ENCODE measurements at places on chromosomes 12 and 14.

DNA sequence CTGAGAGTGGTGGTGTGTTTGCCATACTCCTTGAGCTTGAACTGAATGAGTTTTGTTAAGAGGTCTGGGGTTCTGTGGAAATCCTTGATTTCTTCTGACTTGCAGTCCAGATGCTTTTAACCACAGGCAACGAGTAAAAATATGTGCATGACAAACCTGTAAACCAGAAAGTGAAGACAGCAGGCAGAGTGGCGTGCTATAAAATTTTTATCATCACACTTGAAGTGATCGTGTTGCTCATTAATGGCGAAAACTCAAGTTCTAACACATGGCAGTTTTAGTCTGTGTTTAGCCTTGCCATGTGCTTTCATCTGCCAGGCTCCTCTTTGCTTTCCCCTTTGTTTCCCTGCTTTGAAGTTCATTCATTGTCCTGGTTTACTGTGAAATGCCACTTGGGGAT is 28.0 kb downstream of the TXNRD1 start:
- DNase-seq, result no peak

- DNase-seq, result no peak
These were observed 79.1 kb upstream of the LMO3 start for GRCh38 chr12:16685107-16685506.

DNA sequence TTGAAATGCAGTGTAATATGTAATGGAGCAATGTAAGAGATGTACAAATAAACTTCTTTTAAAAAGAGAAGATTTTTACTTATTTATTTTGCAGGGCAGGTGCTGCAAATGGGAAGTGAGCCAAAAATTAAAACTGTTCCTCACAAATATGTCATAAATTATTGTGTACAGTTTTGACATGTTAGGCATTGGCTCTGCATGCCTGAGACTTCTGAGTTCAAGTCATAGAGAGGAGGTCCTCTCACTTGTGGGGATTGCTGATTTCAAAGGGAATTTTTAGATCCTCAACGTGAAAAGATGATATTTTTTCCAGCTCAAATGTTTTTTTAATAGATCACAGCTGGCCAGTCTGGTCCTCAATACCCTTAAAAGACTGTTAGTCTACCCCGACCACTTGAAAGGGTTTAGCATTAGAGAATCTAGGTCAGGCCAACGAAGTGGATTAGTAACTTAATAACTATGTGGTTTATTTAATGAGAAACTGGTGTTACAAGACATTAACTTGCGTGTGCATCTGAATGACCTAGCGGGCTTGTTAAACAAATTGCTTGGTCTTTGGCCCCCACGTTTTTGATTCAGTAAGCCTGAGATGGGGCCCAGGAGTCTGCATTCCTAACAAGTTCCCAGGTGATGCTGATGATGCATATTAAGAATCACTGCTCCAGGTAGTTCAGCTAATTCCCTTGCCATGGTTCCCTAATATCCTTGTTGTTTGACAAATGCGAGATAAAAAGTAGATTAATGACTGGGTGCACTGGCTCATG is 30.9 kb upstream of the WDR89 start:
- no peak for DNase-seq

- no peak for DNase-seq
These were observed 49.8 kb downstream of the NOC4L start for GRCh38 chr12:132194056-132194455.

GRCh38 chr14:104719343-104719742 is 4.7 kb upstream of the ADSS1 start:
- no peak for DNase-seq

DNA sequence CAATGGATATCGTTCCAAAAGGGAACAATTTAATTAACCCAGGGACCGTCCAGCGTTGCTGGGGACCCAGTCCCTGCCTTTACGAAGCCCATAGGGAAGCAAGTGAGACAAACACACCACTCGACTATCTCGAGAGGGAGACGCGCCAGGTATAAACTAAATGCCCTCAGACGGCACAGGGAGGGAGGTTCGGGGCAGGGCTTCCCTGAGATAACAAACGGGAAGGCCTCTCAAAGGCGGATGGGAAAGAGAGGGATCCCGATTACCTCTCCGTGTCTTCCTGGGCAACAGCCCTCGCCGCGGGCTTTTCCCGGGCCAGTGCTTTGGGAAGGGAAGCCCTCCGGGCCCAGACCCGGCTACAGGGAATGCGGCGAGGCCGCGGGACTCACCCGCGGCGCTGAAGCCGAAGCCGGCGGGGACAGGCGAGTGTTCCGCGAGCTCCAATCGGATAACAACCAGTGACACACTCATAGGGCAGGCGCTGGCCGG is 390 bp downstream of the BRAP start:
- no peak for DNase-seq

GRCh38 chr12:65084579-65084978 is 36.5 kb downstream of the WIF1 start:
- no peak for DNase-seq

DNA sequence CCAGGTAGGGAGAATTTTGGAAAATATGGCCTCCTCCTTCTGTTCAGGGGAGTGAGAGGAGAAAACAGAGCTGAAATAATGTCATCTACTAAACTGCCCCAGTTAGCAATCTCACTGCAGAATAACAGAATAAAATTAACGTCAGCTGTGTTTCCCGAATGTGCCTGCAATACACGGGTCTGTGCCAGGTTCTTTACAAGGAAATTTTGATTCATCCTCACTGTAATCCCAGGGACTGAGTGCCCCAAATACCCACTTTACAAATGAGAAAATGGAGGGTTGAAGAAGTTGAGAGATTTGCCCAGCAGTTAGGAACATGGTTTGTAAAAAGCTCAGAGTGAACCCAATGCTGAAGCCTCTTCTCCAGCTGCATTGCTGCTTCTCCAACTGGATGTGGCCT is 21.3 kb upstream of the SERPINA6 start:
- no peak for DNase-seq

DNA sequence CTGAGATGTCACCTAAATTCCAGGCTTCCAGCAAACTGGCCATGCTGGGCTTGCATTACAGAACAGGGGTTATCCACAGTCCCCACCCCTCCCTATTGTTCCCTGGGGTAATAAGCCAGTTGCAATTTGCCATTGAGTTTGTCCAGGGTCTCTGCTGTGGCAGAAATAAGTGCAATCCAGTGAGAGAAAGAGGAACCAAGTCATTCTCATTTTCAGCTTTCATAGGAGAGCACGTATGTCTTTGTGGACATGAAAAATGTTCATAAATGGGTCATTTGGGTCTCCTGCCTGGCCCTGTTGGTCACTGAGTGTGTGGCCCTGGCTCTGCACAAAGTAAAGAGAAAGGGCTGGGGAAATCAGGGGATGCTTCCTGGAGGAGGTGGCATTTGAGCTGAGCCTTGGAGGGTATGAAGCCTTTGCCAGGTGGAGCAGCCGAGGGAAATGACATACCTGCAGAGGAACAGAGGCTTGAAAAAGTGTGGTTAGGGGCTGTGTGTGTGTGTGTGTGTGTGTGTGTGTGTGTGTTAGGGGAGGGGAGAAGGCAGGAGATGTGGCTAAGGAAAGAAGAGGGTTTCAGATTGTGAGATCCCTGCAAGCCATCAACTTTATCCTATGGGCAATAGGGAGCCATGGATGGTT is 29.3 kb downstream of the CMKLR1 start:
- DNase-seq, result no peak

DNA sequence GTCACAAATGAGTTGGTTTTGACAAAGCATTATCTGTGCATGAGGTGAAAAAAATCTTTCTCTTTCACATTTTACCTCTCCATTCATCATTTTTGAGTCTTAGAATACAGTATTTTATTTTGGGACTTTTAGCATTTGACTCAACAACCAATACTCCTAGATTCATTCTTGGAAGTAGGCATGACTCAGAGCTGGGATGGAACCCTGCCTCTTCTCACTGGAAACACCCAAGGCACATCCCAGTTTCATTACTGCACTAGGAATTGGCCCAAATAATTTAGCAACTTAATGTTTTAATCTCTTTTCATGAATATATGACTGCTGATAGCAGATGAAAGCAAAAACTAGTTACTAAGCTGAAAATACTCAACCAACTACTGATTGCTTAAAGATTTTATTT is 3.3 kb upstream of the PDZRN4 start:
- DNase-seq, result no peak

GRCh38 chr12:124680863-124681778 is 113.7 kb upstream of the NCOR2 start:
- DNase-seq, result no peak

- DNase-seq, result no peak
These were observed 55.1 kb downstream of the CALM1 start for GRCh38 chr14:90451961-90452360.

DNA sequence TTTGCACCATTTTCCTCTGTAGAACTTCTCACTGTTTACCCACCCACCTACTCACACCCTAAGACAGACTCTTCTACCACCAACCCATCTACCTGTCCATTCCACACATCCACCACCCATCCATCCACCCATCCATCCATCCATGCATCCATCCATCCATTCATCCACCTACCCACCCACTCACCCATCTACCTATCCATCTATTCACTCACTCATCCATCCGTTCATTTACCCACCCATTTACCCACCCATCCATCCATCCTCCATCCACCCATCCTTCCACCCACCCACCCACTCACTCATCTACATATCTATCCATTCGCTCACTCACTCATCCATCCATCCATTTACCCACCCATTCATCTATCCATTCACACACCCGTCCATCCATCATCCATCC is 15.1 kb downstream of the PLBD2 start:
- DNase-seq, result no peak

- peak; percentile 0 for DNase-seq
These were observed 78.7 kb downstream of the PPM1A start for GRCh38 chr14:60327447-60328331.

- no peak for DNase-seq
These were observed 356.9 kb upstream of the STXBP6 start for GRCh38 chr14:25406818-25407217.

DNA sequence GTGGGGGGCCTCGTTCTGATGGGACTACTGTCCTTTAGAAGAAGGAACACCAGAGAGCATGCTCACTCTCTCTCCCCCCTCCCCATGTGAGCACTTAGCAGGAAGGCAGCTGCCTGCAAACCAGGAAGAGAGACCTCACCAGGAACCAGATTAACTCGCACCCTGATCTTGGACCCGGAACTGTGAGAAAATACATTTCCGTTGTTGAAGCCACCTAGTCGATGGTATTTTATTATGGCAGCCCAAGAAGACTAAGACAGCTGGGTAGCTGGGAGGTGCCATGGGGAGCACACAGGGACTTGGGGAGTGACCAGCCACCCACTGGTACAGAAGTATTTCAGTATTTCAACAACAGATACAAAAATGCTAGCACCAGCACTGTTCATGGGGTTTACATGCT is 59.0 kb downstream of the VCPKMT start:
- DNase-seq, result no peak

DNA sequence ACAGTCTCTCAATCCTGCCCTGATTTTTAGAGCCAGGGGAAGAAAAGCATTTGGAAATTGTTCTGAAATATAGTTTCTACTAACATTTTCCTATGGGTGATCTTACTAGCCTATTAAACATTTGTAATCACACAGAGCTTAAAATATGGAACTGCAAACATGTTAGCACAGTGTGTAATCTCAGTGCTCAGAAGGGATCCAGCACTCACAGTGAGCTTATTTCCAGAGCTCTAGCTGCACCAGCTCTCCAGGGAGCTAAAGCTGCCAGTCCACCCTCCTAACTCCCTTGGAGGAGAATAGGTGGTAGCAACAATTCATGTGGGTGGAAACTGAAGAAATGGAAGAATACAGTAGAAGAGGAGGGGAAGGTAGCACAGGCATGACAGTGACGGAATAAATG is 64.9 kb upstream of the SYT1 start:
- DNase-seq, result no peak

GRCh38 chr14:24851837-24852236 is 198.1 kb downstream of the STXBP6 start:
- no peak for DNase-seq

- no peak for DNase-seq
These were observed 316.0 kb downstream of the RAD51B start for GRCh38 chr14:68135566-68135965.

DNA sequence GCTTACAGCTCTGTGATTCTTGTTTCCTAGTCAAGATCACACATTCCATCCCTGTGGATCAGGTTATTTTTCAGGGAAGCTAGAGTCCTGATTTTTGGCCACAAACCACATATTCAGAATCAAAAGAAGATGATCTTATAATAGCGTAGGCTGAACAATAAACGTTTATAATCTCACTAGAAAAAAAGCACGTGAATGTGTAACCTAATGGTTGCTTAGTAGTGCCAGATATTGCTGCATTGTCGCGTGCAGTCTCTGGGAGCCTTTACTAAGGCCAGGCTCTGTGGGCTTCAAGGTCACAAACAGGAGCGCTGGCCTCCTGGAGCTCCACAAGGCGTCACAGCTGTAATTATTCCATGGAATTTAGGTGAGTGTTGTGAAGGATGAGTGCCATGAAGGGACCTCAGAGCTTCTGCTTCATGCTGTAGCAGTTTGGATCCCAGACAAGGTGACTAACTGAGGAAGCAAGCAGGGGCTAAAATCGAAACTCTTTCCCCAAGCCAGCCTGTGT is 17.4 kb downstream of the CDKN1B start:
- DNase-seq, result no peak

- DNase-seq, result no peak
These were observed 139.3 kb upstream of the LMNTD1 start for GRCh38 chr12:25692115-25693035.

DNA sequence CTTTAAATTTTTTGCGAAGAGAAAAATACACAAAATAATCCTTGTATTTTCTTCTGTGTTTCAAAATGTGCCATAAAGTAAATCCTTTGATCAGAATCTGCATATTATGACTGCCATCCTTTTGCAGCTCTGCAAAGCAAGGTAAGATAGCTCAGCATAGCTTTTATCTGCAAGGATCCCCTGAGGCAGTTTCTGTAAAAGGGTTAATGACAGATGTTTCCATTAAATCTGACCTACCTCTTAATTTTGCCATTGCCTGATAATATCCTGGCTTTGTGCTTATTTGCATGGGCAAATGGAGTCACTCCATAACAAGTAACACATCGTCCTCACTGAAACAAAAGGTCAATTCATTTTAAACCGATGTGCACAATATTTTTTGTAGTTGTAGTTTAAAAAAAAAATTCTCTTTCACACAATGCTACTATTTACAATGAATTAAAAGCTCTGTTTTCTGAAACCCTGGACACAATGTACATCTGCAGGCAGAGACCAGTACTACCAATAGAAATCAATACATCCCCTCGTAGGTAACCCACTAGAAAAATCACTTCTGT is 108.5 kb upstream of the SOX5 start:
- DNase-seq, result no peak

GRCh38 chr12:104723895-104724294 is 234.2 kb downstream of the SLC41A2 start:
- no peak for DNase-seq

GRCh38 chr12:74903522-74903921 is 306.1 kb downstream of the KCNC2 start:
- no peak for DNase-seq
